ENCODE measurements at places on chromosomes 12 and 14.

DNA sequence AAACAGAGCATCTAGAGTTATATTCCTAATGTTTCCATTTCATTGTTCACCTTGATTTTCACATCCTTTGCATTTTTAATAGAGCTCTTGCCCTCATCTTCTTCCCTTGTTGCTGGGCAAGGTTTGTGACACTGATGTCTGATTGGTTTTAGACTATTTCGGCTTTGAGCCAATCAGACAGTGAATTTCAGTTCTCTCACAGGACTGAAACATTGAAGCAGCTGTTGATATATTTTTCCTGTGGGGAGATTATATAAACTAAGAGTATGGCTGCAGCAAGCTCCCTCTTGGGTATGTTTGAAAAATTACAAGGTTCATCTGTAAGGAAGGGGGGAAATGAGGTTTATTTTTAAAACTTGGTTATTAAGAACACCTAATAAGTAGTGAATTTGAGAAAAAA lies 51.2 kb downstream of the ATF7IP start:
- no peak for DNase-seq

DNA sequence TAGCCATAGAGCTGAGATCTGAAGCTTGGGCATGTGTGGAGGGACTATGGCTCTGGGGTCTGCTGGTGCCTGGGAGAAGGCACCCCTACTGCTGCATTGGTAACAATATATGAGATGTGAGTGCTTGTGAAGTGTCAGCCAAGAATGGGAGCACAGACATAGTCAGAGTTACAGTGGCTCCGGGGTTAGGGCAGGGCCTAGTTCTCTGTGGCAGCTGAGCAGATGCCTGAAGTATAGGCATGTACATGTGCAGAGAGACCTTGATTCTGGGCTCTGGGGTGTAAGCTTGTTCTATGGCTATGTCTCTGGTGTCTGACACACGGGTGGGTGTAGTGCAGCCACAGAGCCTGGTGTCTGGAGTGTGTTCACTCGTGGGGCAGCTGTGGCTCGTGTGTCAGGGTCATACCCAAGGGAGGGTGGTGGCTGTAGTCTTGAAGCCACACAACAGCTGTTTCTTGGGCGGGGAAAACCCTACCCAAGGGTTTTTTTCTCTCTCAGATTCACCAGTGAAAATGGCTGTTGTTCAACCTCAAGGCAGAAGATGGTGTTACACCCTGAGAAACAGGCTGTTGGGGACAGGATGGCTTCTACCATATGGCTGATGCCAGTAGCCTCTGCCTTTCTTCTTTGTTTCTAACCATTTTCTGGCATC lies 11.9 kb upstream of the TCL1A start:
- no peak for DNase-seq

DNA sequence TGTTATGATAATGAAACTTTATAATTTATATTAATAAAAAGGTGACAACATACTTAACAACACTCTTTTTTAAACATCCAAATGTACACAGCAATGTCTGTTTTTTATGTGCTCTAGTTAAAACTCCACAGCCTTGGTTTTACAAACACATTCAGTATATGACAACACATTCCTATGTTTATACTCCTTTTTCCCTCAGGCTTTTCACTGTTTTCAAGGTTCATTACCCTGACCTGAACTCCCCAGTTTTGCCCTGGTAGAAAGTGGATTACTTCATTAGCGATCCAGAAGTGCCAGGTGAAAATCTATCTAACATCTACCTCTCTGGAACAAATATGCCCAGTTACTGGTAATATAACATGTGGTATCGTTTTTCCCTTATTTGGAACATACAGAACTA lies 340.2 kb upstream of the DDHD1 start:
- DNase-seq = no peak

DNA sequence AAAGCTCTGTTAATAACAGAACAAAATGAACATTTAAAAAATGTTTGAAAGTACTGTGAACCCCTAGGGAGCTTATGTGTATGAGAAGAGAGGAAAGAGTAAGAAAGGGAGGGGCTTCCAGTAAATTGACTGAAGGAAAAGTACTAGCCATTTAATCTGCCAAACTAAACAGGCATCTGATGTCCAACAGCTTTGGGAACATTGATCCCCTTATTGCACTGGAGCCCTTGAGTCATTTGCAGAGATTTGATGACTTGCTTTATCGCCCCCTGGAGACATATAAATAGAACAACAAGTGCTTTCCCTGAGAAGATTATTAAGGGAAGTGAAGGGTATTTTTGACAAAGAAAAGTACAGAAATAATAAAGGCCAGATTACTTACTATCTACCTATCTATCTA lies 319.3 kb upstream of the NOVA1 start:
- DNase-seq = no peak

- no peak for DNase-seq
These were observed 64.2 kb downstream of the PHETA1 start for GRCh38 chr12:111304642-111305071.

DNA sequence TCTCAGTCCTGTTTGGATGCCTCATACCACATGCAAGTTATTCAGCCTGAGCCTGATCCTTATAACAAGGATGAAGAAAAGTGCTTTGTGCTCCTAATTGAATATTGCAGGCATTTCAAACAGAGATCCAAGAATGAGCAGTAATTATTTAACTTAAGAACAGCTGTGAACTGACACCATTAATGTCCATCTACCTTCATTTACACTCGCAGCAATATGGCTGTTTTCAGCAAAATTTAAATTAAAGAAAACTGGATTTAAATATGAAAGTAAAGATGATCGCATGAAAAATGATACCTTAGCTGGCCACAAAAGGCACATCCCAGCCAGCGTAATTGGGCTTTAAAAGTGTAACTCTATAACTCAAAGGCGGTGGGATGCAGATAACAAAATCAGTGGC lies 466.3 kb downstream of the GALC start:
- DNase-seq = no peak

- no peak for DNase-seq
These were observed 1558.5 kb upstream of the TMEM132C start for GRCh38 chr12:126708492-126708896.

- DNase-seq = no peak
These were observed 20.0 kb downstream of the BEGAIN start for GRCh38 chr14:100567009-100567876.

DNA sequence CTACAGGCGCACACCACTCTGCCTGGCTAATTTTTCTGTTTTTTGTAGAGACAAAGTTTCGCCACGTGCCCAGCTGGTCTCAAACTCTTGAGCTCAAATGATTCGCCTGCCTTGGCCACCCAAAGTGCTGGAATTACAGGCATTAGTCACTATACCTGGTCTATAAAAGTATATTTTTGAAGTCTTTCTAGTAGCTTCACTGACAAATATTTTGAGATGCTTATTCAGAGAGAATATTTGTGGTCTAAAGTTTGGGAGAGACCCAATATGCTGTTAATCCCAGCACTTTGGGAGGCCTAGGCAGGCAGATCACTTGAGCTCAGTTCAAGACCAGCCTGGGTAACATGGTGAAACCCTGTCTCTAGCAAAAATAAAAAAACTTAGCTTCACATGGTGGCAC lies 22.0 kb upstream of the PPP1R12A start:
- no peak for DNase-seq

- no peak for DNase-seq
These were observed 15.8 kb downstream of the SEL1L start for GRCh38 chr14:81517798-81518398.

DNA sequence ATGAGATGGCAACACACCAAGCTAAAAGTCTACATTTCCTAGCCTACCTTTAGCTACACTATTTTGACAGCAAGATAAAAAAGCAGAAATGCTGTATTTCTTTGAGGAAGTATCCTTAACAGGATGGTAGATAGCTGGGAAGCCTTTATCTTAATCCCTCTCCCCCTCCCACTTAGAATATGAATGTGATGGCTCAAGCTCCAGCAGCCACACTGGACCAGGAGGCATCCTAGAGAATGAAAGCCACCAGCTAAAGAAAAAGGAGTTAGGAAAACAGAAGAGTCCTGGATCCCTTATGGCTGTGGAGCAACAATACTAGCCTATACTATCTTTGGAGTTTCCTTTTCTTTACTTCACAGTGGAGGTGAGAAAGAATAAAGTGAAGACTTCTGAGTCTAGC lies 15.1 kb downstream of the NAP1L1 start:
- DNase-seq = no peak

DNA sequence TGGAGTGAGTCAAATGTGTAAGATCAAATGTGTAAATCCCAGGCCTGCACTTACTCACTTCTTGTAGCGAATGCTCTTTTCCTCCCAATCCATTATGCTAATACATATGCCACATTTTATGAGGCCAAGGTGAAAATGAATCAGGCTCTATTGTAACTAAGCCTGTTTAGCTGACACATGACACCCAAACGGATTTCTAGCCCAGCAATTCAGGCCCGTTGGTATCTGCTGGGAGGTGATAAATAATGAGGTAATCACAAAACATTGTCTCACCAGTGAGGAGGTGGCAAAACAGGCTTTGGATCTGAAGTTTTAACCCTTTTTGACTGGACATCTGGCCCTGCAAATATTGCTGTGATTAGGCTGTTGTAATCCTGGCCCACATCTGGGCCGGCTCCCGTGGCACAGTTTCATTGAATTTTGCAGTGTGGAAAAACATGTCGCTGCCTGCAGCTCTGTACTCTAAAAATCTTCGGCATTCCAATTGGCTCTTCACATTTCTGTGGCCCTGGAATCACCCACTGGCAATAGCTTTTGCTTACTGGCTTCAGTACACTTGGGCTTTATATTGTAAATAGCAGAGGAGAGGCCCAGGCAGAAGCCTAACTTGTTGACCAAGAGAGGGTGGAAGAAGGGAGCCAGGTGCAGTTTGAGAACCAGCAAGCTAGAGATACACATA lies 106.1 kb downstream of the PAX9 start:
- no peak for DNase-seq

DNA sequence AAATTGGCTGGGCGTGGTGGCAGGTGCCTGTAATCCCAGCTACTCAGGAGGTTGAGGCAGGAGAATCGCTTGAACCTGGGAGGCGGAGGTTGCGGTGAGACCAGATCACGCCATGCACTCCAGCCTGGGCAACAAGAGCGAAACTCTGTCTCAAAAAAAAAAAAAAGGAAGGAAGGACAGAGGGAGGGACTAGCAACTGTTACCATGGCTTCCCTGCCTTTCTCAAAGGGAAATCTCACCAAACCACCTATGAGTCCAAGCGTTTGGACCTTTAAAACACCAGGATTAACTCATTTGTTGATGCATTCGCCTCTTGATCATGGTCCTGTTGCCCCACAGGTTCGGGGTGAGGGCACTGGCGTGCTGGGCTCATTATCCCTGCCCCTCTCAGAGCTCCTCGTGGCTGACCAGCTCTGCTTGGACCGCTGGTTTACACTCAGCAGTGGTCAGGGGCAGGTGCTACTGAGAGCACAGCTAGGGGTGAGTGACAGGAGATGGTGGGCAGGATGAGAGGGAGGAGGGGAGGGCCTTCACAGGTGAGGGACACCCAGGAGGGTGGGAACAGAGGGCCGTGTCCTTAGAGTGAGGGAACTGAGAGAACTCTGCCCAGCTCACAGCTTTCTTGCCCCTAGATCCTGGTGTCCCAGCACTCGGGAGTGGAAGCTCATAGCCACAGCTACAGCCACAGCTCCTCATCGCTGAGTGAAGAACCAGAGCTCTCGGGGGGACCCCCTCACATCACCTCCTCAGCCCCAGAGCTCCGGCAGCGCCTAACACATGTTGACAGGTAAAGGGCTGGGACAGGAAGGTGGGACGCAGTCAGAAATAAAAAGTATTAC lies 10.2 kb upstream of the MYL6B start:
- no peak for DNase-seq

GRCh38 chr14:102227184-102227964 lies 77.6 kb downstream of the MOK start:
- no peak for DNase-seq

All from cortex of kidney (tissue), 1 donor.